Stimulated activated CD4-positive, alpha-beta T cell treated with anti-CD3 and anti-CD28 coated beads, Interleukin-1b, Interleukin-23, amount 100 ng/mL, for 4 hours (primary cell): ENCODE measurements at places on chromosomes 3 and 15.

- DNase-seq, result no peak
These were observed 42.2 kb downstream of the C3orf85 start for GRCh38 chr3:109178708-109179107.

- DNase-seq, result no peak
These were observed 40.6 kb upstream of the NMNAT3 start for GRCh38 chr3:139718415-139718814.

- no peak for DNase-seq
These were observed 23.6 kb downstream of the RHCG start for GRCh38 chr15:89472785-89473256.

GRCh38 chr3:123832692-123833397 lies 51.3 kb downstream of the MYLK start:
- DNase-seq, result no peak

DNA sequence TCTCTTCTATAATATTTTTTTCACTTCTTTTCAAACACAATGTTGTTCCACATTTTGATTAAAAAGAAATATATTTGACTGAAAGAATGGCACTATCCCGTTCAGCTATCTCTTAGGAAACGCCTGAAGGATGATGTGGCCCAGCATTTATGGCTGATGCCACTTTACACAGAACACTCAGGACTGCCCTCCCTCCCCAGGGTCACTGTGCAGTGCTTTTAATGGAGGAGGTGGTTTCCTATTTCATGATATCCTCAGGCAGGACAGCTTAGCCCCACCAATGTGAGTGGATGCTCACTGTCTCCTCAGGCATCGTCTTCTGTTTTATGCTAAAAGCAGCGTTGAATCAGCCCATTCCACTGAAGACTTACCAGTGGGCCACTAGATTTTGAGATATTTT lies 135.9 kb downstream of the KCNAB1 start:
- no peak for DNase-seq

- no peak for DNase-seq
These were observed 36.5 kb upstream of the NPHP3 start for GRCh38 chr3:132758740-132759139.

GRCh38 chr15:67945951-67946700 lies 106.3 kb upstream of the RNU6-1 start:
- no peak for DNase-seq

GRCh38 chr3:46889381-46890110 lies 12.0 kb downstream of the PTH1R start:
- DNase-seq, result no peak

DNA sequence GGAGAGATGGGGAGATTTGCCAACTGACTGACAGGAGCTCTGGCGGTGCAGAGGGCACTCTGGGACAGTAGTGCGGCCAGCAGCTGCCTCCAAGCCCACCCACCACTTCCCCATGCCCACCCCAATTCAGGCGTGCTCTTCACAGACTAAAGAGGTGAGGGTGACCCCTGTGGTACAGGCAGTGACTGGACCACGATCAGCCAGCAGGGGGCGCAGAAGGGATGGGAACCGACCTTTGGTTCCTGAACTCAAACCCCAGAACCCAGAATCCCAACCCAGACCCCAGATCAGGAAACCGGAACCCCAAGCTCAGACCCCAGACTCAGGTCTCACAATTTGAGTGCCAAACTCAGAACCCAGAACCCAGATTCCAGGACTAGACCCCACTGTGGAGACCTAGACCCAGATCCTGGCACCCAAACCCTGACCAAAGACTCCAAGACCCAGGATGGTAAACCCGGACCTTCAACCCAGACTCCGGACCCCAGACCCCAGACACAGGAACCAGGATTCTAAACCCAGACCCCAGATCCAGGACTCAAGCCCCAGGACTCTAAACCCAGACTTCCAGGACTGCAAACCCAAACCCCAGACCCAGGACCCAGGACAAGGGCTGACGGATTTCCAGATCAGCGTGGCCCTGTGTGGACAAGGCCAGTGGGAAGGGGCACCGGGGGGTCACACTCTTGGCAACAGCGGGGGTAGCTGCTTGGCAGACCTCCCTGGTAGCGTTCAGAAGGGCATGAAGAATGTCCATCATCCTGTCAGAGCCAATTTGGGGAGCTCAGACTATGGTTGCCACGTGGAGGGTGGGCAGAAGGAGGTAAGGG lies 3.7 kb upstream of the MYL3 start:
- DNase-seq, result peak; percentile 86

DNA sequence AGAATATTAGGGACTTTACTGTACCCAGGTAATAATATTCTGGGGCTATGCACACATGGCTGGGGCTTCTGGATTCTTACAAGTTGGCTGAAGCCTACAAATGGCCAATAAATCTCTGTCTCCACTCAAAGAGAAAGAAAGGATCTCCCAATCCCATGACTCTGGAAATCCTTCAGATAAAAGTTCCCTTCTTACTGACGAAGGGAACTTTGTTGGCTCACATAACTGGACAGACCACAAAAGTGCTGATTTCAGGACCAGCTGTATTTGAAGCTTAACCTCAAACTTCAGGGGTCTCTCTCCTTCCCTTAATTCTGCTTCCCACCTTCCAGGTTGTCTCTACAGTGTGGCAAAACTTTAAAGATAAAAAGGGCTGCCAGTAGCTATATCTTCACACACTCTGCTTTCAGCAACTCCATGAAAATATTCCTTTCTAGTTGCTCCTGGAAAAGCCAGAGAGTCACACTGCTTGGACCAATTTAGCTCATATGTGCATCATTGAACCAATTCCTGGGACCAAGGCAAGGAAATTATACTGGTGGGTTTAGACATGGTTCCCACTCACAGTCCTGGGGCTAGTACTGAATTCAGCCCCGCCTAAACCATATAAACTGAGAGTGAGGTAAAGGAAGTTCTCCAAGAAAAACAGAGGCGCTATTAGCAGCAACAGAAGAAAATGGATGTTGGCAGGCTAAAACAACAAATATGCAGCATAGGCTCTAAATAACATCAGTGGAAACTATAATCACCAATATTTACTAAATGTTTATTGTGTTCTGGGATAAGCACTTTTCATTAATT lies 290.0 kb upstream of the GADL1 start:
- DNase-seq, result no peak

- DNase-seq, result no peak
These were observed 213.7 kb downstream of the PDCD6IP start for GRCh38 chr3:34012102-34012461.

GRCh38 chr15:80081390-80081789 lies 21.9 kb downstream of the ZFAND6 start:
- DNase-seq, result no peak

- DNase-seq, result no peak
These were observed 288.1 kb upstream of the LRRFIP2 start for GRCh38 chr3:37462452-37462851.

DNA sequence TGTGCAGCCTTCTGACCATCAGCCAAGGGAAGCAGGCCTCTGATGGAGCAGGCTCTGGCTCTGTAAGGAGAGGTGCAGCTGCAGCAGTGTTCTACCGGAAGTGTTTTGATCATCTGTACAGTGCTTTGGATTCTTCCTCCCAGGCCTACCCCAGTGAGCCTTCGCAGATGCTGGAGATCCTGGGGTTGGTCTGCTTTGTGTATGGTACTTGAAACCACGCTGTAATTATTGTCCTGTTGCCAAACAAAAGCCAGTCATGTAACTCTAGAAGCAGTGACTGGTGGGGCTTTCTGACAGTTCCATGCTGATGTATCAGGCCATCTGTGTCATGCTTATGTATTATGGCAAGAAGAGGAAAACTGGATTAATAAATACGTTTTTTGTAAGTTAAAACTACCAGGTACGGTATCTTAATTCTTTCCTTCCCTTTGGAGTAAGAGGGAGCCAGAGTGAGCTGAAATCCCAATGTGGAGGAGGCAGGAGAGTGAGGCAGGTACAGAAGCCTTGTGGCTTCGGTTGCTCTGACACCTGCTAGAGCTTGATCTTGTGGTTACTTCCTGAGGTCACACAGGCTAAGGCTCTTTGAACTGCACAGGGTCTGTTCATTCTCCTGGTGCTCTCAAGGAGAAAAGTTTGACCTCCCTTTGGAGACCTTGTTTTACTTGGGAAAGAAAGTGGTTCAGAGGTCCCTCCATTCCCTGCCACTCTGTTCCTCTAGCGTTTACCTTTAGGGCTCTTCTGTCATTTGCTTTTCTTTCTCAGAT lies 3.7 kb downstream of the TMEM42 start:
- DNase-seq, result no peak

DNA sequence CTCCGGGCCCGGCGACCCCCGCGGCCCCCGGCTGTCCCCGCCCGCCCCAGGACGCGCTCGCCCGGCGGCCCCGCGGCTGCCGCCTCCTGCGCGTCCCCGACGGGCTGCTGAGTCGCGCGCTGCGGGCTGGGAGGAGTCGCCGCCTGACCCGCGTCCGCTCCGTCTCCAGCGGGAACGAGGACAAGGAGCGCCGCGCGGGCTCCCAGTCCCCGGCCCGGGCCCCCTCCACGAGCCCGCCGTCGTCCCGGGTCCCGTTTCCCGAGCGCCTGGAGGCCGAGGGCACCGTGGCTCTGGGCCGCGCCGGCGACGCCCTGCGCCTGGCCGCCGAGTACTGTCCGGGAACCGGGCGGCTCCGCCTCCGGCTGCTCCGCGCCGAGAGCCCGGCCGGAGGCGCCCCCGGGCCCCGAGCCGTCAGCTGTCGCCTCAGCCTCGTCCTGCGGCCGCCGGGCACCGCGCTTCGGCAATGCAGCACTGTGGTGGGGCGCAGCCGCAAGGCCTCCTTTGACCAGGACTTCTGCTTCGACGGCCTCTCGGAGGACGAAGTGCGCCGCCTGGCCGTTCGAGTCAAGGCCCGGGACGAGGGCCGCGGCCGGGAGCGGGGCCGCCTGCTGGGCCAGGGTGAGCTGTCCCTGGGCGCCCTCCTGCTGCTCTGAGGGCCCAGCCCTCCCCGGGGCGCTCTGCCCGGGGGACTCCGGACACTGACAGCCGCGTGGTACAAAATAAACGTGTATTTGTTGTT lies 1.5 kb downstream of the C2CD4A start:
- DNase-seq, result no peak

DNA sequence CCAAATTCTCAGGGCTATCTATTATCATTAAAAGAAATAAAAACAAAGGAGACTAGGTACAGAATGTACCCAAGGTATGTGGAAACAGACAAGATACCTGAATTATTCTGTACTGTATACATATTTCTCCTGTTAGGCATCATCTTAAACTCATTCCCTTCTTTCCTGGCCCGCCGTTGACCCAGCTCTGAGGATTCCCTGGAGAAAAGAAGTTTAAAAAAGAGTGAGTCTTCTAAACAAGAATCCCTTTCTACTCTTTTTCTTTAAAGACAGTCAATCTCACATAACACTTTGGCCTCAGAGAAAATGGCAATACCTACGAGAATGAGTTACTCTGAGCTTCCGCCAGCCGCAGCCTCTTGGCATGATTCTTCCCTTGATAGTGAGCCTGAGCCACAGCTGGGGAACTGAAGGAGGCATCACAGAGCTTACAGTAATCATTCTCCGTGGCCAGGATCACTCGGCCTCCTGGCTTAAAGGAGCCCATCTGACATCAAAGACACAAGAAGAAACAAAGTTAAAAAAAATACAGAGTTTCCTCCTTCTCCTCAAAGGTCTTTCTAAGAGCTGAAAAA lies 44.2 kb downstream of the ZMAT3 start:
- no peak for DNase-seq

- DNase-seq, result no peak
These were observed 95.0 kb upstream of the LIMD1 start for GRCh38 chr3:45499529-45499928.

- peak; percentile 46 for DNase-seq
These were observed 3.4 kb downstream of the PARP9 start for GRCh38 chr3:122560680-122561079.

- no peak for DNase-seq
These were observed 27.8 kb downstream of the MAGEF1 start for GRCh38 chr3:184683900-184684560.

DNA sequence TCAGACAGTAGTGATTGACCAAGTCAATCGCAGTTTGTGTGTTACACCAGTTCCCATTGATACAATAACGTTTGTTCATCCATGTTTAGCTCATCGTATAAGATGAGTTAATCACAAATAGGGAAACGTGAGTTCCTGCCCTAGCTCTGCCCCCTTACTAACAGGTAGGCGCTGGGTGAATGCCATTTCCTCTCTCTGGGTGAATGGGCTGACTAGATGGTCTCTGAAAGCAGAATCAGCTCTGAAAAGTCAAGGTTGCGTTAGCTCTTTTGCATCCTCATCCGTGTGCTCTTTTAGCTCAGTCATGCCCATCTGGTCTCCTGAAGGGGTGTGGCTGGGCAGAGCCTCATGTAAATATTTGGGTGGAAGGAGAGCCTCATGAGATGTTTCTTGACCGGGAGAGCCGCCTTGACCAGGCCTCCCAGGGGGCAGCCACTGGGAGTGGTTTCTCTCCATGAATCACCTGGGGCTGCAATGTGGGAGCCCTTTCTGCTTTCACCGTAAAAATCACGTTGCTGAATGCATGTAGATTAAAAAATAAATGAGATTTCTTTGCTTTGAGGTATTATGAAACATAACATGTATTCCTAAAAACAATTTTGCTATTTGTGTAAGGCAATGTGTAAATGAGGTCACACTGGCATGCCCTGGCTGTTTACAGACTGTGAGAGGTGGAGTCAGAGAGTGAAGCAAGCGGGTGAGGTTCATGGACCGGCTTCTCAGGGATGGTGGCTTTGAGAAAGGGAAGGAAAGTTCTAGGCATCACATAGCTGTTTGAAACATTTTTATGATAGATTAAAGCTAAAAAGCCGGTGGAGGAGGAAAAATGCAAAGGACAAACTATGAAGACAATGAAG lies 108.4 kb upstream of the RASGRP1 start:
- DNase-seq, result no peak

- DNase-seq, result no peak
These were observed 57.6 kb upstream of the TNFSF10 start for GRCh38 chr3:172580680-172581401.

GRCh38 chr3:187744169-187745151 lies 808 bp downstream of the BCL6 start:
- DNase-seq, result no peak

DNA sequence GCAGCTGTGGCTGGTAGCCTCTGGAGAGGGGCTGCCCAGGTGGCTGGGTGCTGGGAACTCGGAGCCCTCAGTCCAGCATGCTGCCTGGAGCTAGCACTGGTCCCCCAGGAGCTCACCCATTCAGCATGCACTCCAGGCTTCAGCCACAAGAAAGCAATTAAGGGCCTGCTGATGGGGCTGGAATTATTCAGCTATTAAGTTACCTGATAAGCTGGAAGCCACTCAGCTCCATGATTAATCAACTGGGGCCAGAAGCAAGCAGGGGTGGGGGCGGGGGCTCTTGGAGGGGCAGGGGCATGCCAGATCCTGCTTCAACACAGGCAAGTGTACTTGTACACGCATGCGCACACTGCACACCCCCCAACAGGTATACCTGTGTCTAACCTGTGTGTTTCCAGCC lies 22.1 kb upstream of the TMEM115 start:
- DNase-seq, result no peak

DNA sequence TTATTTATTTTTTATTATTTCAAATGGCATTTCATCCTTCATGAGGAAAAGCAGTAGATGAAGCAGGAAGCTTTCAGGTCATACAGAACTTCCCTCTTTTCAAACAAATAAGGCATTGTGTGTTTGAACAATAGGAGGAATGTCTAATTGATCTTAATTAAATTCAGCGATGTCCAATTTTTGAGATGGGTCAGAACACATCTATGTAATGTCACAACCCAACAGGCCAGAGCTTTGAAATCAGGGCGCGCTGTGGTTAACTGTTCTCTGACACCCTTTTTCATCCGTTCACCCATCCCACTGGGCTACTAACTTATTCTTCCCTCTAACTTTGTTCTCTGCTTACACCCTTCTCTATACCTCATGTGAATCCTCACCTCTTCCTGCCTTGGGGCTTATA lies 510.5 kb downstream of the FOXP1 start:
- DNase-seq, result no peak
